ENCODE measurements at places on chromosomes 5 and 9.

GRCh38 chr9:113446323-113446740, 17.2 kb upstream of the RGS3 start:
- DNase-seq, result peak; percentile 66

GRCh38 chr5:36161361-36161760, 9.4 kb downstream of the SKP2 start:
- no peak for DNase-seq

DNA sequence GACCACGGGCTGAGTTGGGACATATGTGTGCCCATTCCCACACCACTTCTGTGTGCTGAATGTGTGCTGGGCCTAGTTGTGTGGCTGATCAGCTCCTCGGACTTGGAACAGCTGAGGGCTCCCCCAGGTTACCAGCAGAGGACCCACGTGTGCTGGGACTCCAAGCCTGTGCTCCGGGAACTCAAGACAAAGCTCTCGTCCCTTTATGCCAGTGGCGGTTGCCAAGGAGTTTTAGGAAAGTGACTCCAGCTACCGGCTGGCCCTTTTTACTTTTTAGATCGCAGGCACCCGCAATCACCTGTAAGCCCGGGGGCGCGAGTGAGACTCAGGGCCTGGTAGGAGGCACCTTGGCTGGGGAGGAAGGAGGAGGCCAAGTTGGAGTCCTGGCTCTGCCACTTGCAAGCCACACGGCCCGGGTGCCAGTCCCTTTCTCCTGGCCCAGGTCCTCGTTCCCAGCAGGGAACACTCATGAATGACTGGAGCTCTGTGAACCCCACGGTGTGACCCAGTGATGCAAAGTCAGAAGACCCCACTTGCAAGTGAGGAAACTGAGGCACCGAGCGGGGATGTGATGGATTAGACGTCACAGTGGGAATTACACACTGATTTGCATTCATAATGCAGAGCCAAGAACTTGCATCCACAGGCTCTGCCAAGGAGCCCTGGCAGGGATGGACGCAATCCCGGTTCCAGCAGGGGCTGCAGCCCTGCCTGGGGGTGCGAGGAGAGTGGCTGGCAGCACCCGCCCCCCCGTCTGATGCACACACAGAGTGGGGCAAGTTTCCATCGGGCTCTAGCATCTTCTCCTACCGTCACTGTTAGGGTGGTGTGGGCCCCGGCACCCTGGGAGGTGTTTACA, 26.9 kb downstream of the CRB2 start:
- no peak for DNase-seq

DNA sequence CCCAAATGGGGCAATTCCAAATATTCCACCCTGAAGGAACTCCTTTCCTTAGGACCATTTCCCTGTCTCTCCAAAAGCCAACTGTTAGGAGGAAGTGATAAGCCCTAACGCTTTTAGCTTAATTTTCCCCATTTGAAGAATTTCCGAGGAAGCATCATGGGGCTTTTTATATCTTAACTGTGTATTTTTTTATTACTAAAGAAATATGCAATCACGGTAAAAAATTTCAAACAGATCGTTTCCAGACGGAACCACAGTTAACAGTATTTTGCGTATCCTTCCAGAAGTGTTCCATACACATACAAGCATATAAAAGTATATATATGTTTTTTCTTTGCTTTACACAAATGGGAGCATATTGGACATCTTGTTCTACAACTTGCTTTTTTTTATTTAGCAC, 133.8 kb downstream of the FGF1 start:
- DNase-seq, result no peak

DNA sequence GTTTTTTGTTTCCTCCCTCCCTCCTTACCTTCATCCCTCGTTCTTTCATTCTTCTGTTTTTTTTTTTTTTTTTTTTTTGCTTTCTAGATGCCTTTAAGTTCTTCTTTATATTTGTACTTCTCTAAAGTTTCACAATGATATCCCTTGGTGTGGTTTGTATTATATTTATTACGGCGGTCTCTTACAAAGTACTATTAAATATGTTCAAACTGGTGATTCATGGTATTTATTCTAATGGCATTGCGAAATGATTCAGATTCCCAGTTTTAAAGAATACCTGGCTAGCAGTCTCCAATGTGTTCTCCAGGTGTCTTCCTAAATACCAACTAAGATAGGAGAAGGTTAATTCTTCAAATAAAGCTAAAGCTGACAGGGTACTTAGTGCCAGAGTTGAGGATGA, 690.1 kb upstream of the COX7C start:
- no peak for DNase-seq

GRCh38 chr5:76546497-76547102, 76.6 kb downstream of the F2RL2 start:
- no peak for DNase-seq

DNA sequence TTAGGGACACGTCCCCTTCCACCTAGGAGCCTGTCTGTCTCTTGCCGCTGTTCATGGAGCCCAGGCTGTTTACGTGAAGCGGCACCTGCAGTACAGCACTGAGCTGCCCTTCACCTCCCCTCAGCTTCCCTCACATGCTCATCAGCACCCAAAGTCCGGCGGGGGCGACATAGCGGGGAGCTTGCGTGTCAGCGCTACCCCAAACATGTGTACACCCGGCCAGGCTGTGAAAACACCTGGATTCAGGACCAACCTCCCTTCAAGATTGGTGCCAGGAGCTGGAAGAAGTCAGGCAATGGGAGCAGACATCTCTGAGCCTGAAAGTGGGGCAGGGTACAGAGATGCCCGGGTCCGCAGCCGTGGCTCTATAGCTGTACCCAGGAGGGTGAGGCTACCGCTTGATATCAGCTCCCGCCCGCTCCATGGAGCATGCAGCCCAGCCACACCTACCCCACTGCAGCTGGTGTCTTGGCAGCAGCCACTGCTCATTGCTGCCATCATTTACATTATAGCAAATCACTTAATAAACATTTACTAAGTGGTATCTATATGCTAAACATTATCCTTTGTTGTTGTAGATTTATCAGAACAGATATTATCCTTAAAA, 712.1 kb downstream of the CDH9 start:
- DNase-seq, result no peak

GRCh38 chr5:115168829-115169486, 750 bp downstream of the TRIM36 start:
- peak; percentile 44 for DNase-seq

GRCh38 chr9:36204906-36205547, 14.3 kb downstream of the CLTA start:
- no peak for DNase-seq

- DNase-seq, result no peak
Measured at GRCh38 chr9:15304632-15305031, 2.4 kb downstream of the TTC39B start.

DNA sequence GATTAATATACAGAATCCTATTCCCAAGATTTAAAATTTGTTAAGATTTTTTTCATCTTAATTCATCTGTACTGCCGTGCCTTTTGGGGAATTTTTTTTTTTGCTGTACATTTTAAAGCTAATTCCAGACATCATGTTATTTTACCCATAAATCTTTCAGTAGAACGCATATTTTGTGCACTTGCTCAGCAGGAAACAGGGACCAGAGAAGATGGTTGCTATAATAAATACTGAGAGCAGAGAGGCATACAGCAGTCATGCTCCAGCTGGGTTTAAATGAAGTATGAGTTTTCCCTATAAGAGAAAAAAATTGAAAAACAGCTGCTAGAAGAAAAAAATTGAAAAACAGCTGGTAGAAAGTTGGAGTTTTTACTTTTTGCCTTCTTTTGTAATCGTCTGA, 196.9 kb upstream of the PUM3 start:
- DNase-seq, result no peak

DNA sequence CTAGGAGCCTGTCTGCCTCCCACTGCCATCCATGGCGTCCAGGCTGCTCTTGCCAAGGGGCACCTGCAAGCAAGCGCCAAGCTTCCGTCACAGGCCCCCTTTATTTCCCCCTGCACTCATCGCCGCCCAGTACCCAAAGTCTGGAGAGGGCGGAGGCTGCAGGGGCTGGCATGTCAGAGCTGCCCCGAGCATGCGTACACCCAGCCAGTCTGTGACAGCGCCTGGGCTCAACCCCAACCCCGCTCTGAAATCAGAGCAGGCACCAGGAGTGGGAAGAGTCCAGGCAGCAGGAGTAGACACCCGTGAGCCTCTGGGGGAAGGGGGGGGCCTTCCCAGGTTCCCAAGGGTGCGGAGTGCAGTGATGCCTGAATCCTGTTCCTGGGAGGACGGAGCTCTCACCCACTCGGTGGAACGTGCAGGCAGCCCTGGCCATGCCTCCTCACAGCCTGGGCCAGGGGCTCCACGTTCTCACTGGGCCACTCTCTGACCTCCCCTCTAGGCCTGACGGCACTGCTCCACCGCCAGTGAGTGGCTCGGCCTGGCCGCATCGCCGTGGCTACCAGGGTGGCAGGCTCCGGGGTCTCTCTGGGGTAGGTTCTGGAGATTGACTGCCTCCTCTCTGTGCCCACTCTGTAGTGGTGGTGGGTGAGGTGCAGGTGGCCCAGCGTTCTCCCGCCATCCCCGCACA, 469.0 kb downstream of the CDH9 start:
- no peak for DNase-seq

- no peak for DNase-seq
Measured at GRCh38 chr9:131469356-131469755, 33.4 kb upstream of the POMT1 start.

- DNase-seq, result peak; percentile 18
Measured at GRCh38 chr5:16304846-16305245, 125.3 kb upstream of the MARCHF11 start.

GRCh38 chr9:99056886-99057664, 47.8 kb upstream of the TGFBR1 start:
- DNase-seq, result peak; percentile 42

DNA sequence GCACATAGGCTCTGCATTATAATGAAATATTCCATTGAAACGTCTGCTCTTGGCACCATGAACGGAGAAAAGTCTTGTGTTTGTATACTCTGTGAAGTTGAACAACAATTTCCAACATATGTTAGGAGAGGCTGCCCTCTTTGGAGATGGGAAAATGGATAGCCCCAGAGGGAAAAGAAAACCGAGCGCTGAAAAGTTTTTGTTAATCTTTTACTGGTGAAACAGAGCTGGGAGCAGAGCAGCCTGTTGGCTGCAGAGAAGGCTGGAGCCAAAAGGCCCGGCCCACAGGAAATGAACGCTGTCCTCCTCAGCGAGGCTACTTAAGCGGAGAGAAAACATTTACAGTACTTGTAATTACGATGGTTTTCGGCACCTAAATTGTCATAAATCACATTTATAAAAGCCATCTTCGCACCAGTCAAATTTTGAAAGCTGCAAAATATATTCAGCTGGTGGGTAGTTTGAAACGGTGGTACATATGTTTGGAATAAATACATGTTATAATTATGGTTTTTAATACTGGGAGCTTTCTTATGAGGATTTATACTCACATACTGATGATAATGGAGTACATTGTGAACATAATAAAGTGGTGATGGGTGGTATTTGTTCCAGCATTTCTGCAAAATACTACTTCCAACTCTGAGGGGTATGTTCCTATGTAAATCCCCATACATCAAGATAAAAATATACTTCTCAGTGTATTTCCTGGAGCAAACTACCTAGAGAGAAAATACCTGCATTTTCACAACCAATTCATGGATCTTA, 129.6 kb upstream of the CNTLN start:
- peak; percentile 76 for DNase-seq

- DNase-seq, result no peak
Measured at GRCh38 chr9:124514874-124515273, 7.7 kb upstream of the NR5A1 start.

DNA sequence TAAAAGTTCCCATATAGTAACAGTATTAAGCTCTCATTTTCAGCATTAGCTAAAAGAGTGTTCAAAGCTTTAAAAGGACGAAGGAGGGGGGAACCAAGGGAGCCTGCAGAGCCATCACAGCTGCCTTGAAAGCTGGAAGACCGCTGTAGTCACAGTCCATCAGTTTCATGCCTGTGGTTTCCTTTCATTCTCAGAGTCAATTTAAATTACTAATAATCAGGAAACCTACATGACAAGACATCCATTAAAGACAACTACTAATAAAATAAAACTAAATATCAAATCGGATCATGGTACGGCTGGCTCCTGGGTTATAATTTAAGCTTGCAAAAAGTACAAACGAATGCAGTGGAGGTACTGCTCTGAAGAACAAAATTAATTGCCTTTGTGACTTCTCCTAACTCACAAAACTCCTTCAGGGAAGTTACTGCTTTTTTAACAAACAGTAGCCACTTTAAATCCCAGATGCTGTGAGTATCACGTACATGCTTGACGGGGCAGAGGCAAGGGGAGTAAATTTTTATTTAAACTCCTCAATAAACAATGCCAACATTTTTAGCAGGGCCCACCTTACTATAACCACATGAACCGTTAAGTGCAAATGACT, 213.5 kb downstream of the DENND1A start:
- DNase-seq, result no peak

DNA sequence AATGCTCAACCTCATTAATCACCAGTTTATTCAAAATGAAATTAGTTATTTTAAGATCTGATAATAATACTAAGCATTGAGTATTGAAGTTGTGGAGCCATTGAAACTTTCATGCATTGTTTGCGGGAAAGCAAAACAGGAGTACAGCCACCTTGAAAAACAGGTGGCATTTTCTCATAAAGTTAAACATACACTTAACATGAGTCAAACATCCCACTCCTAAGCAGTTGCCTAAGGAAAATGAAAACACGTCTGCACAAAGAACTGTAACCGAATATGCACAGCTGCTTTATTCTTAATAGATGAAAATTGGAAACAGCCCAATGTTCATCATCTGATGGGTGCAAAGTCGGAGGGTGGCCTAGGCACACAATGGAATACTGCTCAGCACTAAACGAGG, 177.3 kb downstream of the IRX2 start:
- no peak for DNase-seq

GRCh38 chr9:136858844-136859757, 7.0 kb downstream of the MAMDC4 start:
- peak; percentile 49 for DNase-seq

DNA sequence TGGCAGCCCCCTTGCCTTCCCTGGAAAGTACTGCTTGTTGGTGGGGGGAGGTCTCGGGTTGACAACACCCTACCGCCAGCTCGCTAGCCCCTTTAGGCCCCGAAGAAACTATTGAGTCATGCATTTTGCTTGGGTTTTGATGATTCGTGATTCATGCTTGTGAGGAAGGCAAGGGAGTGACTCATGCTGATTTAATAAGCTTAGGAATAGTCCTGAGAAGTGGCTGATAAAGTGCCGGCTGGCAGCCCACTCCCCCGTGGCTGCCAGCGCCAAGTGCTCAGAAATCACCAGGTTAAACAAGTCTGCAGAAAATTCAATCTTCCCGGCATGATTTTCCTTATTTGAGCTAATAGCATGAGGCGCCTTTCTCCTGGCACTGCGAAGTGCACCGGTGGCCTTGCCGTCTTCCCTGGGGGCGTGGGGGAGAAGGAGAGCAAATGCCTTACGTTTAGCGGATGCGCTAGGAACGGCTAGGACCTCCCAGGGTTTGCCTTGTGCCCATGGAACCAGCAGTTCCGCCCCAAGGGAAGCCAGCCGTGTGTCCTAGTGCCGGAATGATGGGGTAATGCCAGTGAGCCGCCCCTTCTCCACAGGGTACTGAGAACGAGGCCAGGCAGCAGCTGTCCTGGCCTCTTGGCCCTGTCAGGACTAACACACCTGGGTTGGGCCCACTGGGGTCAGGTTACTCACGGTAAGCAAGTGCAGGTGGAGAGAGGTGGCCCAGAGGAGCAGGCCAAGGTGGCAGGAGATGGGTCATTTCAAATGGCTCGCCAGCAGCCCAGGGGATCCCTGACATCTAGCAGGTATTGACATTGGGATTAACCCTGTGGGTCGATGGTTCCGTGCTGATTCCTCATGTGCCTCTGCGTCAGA, 151.9 kb downstream of the MACROH2A1 start:
- DNase-seq, result peak; percentile 86

Measured in GM03348 (cell line).